ENCODE measurements at places on chromosomes 5 and 9.

DNA sequence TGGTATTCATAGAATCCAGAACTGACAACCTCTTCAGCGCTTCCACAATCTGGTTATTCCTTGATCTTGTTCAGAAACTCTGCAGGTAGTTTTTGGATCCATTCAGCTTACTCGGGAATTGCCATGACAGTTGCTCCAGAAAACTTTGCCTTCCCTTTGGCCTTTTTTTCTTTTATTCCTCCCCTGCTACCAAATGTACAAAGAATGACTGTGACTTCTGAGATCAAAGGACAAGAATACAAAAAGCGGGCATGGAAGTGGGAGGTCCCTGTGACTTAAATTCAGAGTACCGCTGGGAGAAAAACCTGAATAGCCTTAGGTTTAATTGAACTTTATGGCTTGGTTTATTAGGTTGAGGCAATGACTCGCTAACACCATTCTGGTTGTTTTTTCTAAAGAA, 59.5 kb downstream of the ADGRV1 start:
- no peak for DNase-seq

GRCh38 chr5:1153428-1153827, 41.6 kb upstream of the SLC12A7 start:
- no peak for DNase-seq

GRCh38 chr9:13719446-13719845, 440.0 kb upstream of the MPDZ start:
- DNase-seq, result no peak

- DNase-seq, result no peak
These were observed 10.7 kb downstream of the RXRA start for GRCh38 chr9:134336924-134337323.

DNA sequence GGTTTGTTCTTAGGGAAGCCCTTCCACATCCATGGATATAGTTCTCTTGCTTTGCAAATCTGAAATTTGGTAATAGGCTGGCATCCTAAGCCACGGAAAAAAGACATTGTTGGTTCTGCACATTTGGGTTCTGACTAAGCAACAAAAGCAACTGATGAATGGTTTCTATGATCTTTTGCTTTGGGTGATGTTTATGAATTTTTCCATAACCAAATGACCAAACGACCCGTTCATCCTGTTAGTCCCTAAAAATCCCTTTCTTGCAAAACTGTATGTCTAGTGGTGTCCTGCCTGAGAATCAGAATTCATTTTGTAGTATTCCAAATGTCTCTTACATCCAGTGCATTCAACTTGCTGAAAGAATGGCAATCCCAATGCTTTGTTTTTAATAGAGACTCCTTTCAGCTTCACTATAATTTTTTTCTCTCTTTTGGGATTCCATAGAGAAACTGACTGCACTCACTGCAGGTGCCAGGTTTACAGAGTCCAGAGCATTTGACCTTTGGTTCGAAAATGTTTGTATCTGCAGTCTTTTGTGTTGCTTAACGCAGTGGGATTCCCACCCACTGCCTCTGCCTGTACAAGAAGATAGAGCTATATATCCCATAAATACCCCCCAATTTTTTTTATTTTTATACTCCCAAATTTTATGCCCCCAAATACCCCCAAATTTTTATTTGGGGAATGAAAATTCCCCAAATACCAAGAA, 4.7 kb downstream of the SPTAN1 start:
- DNase-seq, result no peak

GRCh38 chr9:89872913-89873707, 268.3 kb downstream of the GADD45G start:
- DNase-seq, result no peak

DNA sequence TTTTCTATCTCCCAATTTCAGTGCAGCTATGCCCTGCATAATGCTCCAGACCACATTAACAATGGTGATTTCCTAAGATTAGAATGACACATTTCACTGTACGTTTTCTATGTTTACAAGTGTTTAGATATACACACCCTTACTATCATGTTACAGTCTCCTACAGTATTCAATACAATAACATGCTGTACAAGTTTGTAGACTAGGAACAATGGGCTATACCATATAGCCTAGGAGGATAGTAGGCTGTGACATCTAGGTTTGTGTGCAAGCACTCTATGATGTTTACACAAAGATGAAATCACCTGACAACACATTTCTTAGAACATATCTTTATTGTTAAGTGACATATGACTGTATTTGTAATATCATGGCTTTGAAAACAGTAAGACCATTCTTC, 1435.6 kb upstream of the NUDT12 start:
- DNase-seq, result no peak

DNA sequence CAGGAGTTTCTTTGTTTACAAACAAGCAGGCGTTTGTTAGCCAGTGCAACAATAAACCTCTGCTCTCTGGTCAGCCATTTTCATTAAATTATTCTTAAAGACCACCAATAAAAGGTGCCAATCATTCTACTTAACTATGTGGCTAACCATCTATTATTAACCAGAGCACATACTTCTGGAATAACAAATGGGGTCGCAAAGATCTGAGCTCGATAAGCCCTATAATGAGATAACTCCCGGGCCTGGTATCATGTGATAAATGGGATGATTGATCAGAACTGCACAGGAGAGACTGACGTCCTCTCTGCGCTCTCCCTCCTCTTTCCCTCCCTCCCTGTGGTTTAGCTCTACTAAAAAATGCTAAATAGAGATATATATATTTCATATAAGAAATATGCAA, 488.2 kb downstream of the NTRK2 start:
- DNase-seq, result no peak

DNA sequence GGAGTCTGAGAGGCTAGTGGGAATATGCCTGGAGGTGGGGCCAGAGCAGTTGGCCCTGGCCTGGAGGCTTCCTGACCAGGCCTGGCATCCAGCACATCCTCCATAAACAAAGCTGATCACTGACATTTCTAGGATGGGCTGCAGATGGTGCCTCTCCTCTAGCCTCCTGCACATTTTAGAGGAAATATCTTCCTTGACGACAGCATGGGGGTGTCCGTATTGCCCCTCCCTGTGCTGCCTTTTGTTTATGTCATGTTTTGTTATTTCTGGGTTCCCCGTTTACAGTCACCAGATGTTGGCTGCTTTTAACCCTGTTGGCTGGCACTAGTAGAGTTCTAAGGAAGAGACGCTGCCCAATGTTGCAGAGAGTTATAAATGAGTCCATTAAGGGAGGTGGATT, 148.5 kb downstream of the PHF2 start:
- no peak for DNase-seq

- no peak for DNase-seq
These were observed 9.9 kb downstream of the ZNF618 start for GRCh38 chr9:113886026-113886369.

GRCh38 chr5:90274216-90274615, 135.3 kb downstream of the CETN3 start:
- no peak for DNase-seq

Data from NCI-H2171 (cell line).